ENCODE measurements at places on chromosomes 1 and 21. TPM values are rescaled to one million over a fixed set of nuclear protein-coding genes. Genes with fewer than 3 reads are reported as not detected.

GRCh38 chr1:228798035-228798434 lies 62.8 kb downstream of the RHOU start:
- no peak for DNase-seq

DNA sequence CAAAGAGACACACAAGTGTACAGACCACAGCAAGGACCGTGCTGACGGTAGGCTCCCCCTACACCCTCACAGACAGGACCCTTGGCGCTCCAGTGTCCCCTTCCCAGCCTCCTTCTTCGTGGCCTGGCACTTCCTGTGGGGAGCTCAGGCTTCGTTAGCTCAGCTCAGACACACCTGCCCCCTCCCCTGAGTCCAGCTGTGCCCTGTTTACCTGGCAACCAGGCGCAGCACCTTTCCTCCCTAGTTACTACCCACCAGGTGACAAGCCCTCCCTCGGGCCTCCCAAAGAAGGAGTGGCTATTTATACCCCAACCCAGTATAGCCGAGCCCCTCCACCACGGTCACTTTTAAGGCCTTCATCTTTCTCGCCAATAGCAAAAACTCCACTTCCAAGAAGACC lies 4.7 kb downstream of the CELF3 start:
- no peak for DNase-seq

DNA sequence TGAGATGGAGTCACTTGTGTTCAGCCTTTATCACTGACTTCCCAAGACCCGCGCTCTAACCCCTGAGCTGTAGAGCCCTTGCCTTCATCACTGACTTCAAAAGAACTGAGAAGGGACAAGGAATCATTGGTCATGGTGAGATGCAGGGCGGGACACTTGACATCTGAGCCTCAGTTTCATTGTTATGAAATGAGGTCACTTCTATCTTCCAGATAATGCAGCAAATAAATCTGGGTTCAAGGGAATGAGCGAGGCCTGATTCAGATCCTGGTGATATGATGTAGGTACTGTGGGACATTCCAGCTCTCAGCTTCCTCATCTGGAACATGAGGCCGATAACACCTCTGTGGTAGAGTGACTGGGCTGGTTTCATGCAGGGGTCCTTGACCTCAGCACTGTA lies 13.8 kb downstream of the KAZN start:
- DNase-seq: no peak

OLFML2B gene
- 1.3 TPM for total RNA-seq

EFNA1 gene
- total RNA-seq: 19.7 TPM

- no peak for DNase-seq
Measured at GRCh38 chr1:151976858-151977257, 16.8 kb downstream of the S100A10 start.

GRCh38 chr1:113129529-113130185 lies 56.7 kb downstream of the LRIG2 start:
- DNase-seq: no peak

RNF223 gene
- 6.3 TPM for total RNA-seq

- no peak for DNase-seq
Measured at GRCh38 chr21:18951271-18952038, 547.9 kb upstream of the TMPRSS15 start.

GRCh38 chr1:20624709-20625108 lies 8.5 kb upstream of the PINK1 start:
- no peak for DNase-seq

GRCh38 chr1:26907071-26907917 lies 6.5 kb downstream of the NR0B2 start:
- peak; percentile 73 for DNase-seq

AJAP1 gene
- not detected for total RNA-seq

DNA sequence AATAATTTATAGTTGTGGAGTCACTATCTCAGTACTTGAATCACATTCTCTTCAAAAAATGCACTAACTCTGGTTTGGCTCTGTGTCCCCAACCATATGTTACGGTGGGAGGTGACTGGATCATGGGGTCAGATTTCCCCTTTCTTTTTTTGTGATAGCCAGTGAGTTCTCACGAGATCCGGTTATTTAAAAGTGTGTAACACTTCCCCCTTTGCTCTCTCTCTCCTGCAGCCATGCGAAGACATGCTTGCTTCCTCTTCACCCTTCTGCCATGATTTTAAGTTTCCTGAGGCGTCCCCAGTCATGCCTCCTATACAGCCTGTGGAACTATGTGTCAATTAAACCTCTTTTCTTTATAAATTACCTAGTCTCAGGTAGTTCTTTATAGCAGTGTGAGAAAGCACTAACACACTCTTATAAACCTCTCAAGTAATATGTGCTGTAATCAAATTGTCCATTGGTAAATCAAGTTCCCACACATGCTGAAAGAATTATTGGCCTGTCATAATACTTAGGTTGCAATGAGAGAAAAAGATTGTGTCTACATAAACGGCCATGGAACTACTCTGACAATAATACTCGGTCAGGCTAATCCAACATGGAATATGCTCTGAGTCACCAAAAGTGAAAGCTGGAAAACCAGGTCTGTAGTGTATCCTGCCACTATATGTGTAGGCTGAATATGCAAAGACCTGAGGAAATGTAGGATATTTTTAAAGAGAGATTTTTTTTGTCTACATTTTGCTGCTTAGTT lies 107.5 kb downstream of the SLC44A5 start:
- no peak for DNase-seq

GRCh38 chr1:3471356-3472087 lies 17.1 kb downstream of the ARHGEF16 start:
- DNase-seq: no peak

DNA sequence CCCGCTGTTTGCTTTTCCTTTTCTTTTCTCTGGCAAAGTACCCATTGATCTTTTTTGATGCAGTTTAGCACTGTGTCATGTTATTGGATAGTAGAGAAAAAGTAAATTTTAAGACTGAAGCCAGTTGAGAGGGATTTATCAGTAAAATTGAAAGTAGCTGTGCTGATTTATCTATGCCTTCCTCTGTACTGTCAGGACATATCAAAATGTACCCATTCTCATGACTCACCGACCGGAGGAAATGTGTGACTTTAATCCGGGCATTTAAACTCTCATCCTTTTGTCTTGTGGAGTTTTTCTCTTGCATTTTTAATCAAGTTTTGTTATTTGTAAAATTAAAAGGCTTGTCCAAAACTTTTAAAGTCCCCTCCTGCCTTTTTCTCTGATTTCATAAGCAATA lies 276.6 kb upstream of the FMN2 start:
- DNase-seq: no peak

DNA sequence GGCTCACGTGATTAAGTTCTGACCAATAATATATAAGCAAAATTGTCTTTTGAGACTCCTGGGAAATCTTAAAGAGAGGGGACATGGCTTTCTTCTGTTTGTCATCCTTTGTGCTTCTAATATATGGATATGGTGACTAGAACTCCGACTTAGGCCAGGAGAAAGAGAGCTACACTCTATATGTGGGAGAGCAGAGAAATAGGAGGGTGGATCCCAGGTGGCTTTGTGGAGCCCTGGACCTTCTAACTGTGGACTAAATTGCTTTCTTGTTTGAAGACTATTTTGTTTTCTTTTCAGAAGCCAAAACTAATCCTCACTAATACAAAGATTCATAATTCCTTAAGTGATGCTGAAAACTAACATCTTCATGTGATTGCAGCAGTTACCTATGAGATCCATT lies 75.0 kb downstream of the CENPF start:
- DNase-seq: no peak

LCE2C gene
- total RNA-seq: not detected

- DNase-seq: no peak
Measured at GRCh38 chr1:54498383-54499096, 49.5 kb upstream of the ACOT11 start.

DNA sequence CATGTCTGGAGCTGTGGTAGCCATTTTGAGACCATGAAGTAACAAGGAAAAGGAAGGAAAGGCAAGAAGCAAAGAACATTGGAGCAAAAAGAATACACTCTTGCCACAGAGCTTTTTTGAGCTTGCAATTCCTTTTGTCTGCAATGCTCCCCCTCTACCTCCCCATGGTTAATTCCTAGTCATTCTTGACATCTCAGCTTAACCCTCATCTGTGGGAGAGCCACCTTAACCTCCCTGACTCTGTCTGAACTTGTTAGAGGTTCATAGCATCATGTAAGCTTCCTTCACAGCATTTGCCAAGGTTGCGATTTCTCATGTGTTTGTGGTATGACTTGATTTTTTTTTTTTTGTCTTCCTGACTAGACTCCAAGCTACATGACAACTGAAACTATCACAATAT lies 564.1 kb upstream of the PLXNA2 start:
- no peak for DNase-seq

DNA sequence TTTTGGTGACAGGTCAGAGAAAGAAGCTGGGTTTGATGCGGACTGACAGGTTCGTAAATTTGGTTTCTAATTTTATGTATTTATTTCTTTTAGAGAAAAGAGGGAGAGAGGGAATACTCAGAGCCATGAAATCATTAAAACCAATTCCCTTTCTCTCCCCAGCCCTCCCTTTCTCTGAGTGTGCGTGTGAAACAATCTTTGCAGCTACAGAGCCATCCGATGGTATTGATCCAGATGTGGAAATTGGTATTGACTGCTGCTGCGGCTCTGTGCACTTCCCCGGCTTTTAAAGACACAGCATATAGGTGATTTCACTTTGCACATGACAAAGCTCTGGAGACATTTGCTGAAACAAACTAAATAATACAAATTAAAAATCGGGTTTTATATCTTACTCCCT lies 42.4 kb upstream of the PBX1 start:
- DNase-seq: no peak

DNA sequence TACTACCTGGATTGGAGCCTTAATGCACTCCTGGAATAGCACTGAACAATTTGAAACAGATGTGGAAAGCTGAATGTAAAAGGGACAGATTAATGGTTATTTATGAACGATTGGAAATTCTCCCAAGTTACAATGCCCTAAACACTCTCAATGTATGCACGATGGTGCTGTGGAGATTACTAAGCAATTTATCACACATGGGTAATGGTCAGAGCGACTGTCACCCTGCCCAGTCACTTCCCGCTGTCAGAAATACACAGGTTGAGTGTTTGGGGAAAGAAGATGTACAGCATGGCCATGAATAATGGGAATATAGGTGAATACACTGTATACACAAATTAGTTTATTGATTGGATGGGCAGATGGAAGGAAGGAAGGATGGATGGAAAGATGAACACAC lies 342.4 kb downstream of the VAV3 start:
- DNase-seq: no peak

GRCh38 chr1:65821386-65821785 lies 28.7 kb downstream of the PDE4B start:
- DNase-seq: no peak

GRCh38 chr1:29124366-29125236 lies 898 bp upstream of the TMEM200B start:
- peak; percentile 46 for DNase-seq

- DNase-seq: peak; percentile 32
Measured at GRCh38 chr1:210089855-210090254, 142.7 kb upstream of the SERTAD4 start.

DNA sequence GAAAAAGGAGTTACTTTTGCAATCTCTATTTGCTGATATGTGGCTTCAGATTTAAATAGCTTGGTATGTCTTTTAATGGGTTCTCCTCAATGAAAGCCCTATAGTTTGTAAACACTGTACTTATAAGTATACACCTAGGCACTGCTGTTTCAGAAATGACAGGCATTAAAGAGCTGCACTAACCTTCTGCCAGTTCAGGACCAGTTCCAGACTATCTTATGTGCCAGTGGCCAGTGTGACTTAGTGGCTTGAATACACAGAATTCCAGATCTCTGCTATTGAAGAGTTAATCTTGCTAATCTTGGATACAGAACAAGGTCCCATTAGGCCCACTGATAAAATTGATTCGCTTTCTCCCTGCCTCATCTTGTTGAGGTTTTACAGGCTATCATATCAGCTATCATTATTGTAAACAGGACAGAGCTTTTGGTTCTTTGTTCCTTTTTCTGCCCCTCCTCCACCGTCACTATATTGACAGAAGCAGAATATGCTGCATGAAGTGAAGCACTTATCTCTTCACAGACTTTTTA lies 337.5 kb downstream of the LRRIQ3 start:
- no peak for DNase-seq

DNA sequence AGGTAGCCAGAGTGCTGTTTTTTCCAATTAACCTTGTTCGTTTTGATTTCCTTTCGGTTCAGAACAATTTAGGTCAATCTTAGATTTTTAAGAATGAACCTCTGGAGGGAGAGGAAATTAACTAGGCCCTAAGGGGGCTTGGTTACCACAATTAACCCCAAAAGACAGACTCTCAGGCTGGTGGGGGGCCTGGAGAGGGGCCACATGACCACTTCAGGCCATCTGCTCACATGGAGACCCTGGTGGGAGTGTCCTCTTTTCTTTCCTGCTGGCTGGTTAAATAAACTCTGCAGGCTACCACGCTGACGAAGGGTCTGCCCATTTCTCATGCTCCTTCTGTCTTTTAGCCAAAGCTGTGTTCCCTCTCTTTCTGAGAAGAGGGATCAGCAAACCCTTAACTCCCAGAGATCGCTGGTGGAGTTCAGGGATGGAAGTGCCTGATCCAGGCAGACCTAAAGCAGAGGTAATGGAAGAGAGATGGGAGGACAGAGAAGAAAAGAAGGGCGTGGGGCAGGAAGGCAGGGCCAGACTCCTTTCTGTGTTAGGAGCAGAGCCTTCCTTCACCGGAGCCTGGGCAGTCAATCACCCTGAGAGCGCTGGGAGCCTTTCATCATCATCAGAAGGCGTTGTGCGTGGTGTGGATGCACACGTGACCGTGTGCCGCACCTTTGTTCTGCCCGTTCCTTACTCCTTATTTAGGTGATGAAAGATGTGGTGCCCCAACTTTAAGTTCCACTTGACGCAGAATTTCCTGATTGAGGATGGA lies 58.5 kb downstream of the KIF26B start:
- DNase-seq: no peak

DNA sequence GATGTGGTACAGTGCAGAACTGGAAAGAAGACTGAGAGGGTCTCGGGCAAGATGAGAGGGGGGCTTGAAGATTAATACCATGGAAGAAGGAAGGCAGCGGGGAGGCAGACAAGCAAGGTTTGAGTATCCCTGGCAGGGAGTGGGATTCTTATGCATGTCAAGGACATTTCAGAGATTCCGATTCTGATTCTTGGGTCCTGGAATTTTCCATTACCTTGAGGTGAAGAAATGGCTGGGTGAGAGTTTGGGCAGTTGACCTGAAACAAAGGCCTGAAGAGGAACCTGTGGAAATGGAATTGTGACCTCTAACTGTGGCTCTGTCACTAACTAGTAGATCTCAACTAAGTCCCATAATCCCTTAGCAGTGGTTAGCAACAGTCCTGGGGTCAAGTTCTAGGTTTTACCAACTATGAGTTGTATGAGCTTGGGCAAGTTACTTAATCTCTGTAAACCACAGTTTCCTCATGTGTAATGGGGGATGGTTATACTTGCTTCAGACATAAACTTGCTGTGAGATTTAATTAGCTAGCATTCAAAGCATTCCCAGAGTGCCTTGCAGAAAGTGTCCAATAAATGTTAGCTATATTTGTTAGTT lies 8.6 kb upstream of the ACTN2 start:
- DNase-seq: no peak

LCE1B gene
- not detected for total RNA-seq

GRCh38 chr1:159755451-159756007 lies 25.2 kb upstream of the DUSP23 start:
- DNase-seq: no peak
